ENCODE measurements at places on chromosomes 11 and 22.

GRCh38 chr11:56296898-56297297, 4.8 kb upstream of the OR8H1 start:
- no peak for DNase-seq

GRCh38 chr11:79336797-79337517, 103.9 kb downstream of the TENM4 start:
- DNase-seq = no peak

DNA sequence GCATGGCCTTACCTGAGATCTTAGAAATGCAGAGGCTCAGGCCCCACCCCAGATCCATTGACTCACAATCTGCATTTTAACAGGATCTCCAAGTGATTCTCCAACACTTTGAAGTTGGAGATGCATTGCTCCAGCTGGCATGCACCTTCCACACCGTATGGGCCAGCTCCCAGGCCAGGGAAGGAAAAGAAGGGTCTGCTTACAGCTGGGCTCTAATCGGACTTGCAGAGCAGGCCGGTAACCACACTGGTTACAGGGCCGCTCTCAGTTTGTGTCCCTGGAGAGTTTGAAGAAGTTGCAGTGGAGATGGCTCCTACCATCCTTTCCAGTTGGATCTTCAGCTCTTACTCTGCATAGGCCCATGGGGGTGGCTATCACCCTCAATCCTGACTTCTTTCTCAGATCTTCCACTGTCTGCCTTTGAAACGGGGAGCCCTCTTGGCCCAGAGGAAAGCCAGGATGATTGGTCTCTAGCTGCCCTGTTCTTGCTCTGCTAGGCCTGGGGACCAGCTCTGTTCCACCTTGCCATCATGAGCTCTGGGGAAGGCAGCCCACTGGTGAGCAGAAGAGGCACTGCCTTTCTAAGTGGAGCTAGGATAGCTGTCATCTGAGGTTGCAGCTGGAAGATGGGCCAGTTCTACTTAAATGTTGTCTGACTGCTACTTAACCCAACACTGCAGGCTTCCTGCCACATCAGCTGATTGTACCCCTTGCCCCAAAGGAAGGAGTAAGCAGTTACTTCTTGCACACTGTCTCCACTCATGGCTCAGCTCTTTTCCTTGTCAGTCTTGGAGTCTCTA, 105.6 kb upstream of the NAV2 start:
- no peak for DNase-seq

GRCh38 chr11:1937616-1938342, 9.4 kb upstream of the MRPL23 start:
- no peak for DNase-seq

DNA sequence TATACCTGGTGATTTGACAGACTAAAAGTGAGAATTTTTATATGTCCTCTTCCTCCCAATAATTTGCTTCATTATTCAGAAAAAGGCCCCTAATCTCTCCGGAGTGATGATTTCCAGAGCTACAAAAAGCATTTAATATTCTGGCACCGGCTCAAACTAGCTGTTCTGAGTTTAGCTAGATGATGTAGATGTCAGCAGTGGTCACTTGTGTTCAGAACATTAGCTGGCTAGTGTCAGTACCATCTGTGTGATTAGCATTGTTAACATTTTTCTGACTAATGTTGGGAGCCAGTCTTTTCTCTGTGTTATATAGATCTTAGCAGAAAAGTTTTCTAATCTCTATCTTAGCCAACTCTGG, 68.7 kb upstream of the RRM1 start:
- no peak for DNase-seq

DNA sequence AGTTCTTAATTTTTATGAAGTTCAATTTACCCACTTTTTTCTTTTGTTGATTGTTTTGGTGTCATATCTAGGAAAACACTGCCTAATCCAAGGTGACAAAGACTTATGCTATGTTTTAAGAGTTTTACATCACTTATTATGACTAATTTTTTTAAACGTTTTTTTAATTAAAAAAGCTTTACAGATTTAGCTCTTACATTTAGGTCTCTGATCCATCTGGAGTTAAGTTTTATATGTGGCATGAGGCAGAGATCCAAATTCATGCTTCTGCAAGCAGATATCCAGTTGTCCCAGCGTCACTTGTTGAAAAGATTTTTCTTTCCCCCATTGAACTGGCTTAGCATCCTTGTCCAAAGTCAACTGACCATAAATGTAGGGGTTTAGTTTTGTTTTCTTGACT, 72.6 kb downstream of the PACSIN2 start:
- DNase-seq = no peak

- no peak for DNase-seq
These were observed 21.6 kb downstream of the GPR83 start for GRCh38 chr11:94379613-94380012.

DNA sequence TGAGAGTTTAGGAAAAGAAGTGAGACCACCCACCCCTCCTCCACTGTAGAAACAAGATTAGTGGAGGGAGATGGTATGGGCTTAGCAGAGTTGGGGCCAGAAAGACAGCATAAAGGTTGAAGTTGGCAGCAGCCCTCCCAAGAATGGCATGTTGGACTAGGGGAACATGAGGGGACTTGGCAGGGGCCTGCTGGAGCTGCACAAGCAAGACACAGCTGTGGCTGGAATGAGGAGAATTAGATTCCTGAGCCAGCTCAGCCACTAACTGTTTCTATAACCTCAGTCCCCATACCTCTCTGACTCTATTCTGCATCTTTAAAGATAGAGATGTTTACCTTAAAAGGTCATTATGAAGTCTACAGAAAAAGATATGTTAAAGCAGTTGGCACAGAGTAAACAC, 13.2 kb downstream of the MAP6 start:
- DNase-seq = no peak

DNA sequence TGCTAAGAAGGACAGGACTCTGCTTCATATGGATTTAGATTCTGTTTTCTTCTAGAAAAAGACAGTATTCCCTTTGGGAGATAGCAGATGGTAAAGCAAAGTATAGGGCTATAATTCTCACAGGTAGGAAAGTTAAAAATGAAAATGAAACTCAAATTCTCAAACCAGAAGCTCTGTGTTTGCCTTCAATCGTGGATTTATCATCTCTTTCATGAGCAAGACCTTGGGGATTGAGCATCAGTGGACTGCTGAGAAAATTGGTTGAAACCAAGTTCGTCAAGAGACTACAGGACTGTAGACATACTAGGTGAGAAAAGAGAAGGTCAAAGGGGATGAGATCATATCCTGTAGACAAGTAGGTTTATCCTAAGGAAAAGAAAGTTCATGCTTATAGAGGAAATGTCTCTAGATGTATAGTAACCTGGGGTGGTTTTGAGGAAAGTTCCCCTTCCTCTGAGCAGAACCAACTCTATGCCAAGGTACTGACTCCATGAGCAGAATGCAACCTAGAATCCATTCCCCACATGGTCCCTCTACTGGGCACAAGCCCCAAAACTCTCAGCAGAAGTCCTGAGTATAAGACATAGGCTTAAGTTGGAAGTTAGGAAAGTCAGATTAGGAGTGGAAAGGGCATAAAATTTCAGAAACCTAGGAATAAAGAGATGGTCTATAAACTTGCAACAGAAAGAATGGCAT, 46.5 kb downstream of the SLC5A12 start:
- DNase-seq = no peak

- no peak for DNase-seq
These were observed 83.0 kb downstream of the PDHX start for GRCh38 chr11:34999453-34999852.

- no peak for DNase-seq
These were observed 14.6 kb upstream of the P2RY6 start for GRCh38 chr11:73257342-73258103.

DNA sequence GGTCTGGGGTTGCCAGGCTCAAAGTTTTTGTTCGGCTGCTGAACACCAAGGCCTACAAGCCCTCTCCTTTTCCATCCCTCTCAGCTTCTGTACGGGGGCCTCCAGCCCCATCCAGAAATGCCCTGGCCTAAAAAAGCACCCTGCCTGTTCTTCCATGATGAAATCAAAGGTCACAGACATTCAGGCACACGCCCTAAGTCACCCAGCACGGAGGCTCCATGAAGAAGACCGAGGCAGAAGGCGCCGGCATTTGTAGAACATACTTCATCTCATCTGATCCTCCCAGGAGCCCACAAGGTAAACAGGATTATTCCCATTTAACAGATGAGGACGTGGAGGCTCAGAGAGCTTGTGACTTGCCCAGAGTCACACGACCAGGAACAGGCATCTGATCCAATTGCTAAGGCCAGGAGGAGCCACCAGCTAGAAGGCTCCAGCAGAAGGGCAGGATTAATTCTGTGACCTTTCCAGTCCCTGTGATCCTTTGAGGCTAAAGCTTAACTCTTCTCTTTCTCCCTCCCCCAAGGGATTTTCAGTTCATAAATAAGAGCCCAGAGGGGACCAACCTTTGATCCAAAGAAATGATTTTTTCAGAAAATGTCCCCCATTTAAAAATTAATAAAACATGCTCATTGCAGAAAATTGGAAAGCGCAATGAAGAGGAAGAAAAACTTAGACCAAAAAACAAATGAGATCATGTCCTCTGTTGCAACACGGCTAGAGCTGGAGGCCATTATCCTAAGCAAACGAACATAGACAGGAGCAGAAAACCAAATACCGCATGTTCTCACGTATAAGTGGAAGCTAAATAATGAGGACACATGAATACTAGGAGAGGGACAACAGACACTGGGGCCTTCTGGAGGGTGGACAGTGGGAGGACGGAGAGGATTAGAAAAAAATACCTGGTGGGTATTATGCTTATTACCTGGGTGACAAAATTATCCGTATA, 38.7 kb downstream of the CYTH4 start:
- no peak for DNase-seq

DNA sequence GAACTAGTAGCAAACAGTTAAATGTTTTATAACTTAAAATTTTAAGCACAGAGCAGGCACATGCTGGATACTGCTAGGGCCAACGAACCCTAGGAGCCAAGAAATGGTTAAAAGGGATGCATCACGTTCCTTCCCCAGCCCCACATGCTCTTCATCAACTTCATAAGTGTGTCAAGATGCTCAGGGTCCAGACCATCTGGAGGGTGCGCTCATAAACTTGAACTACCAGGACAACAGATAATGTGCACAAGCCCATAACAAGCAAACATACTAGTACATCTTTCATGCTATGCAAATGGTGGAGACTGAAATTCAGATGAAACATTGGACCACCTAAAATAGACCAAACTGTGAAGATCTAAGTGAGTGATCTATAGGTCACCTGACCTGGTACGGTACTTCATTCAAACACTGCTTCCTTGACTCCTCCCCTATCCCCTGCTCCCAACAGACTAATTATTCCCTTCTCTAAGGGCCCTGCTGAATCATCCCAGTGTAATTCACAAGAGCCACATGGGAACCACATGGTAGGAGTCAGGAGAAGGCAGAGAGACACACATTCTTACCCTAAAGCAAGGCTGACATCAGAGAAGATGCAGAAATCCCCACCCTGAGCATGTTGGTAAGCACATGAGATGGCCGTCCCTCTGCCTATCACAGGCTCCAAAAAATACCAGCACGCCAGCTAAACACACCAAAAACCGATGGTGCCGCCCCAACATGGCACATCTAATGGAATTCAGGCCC, 83.9 kb downstream of the ETS1 start:
- DNase-seq = no peak

DNA sequence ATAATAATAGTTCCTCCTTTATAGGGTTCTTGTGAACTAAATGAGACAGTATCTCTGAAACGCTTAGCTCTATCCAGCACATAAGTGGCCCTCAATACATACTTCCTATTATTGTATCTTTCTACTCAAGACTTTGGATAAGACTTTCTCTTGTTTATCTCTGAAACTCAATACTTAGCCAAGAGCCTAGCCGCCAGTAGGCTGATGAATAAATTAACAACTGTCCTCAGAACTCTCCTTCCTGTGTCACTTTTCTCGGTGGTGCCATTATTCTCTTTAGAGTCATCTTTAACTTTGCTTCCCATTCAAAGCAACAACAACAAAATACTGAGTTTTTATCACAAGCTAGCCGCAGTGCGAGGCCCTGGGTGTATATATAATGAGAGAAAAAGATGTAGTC, 86.9 kb downstream of the FAM83F start:
- no peak for DNase-seq

DNA sequence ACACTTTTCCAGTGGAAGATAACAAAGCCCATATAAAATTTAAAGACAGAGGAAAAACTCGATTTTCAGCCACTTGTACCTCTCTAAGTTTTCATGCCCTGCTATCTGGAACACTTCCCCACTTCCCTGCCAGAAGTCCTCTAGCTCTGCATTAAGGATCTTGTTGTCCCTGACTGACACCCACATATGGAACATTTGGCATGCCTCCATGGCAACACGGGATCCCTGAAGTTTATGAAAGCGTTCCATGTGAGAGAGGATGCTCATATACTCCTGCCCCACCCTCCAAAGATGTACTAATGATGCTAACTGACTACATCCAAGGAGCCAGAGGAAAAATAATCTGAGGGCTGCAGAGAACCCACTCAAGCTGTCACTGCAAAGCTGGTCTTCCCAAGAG, 8.8 kb upstream of the C11orf91 start:
- no peak for DNase-seq

GRCh38 chr11:122343210-122343609, 227.2 kb upstream of the BLID start:
- no peak for DNase-seq

DNA sequence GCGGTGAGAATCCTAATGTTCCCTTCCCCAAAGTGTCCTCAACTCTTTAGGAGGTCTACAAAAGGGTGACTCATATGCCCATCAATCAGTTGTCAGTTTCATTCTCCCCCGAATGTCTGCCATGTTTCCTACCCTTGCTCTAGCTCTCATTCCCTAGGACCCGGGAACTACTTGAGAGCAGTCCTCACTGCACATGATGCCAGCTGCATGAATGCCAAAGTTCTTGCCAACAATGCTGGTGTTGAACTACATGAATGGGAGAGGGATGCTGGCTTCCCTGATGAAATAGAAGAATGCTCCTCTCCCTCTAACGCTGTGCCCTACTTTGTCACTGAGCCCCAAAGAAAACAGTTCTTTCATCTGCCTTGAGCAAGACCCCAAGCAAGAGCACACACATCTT, 12.5 kb upstream of the FSHB start:
- no peak for DNase-seq

GRCh38 chr11:2928605-2929530, at the start of gene PHLDA2:
Gene PHLDA2 (minus strand): TSS chr11:2929420. CDS start chr11:2929364, 56 bp downstream.
- no peak for DNase-seq

GRCh38 chr11:241634-242033, 4.9 kb downstream of the PSMD13 start:
- no peak for DNase-seq

GRCh38 chr11:20049231-20049630, 111.0 kb downstream of the DBX1 start:
- DNase-seq = no peak
